ENCODE measurements at places on chromosomes 5 and 9. TPM values are rescaled to one million over a fixed set of nuclear protein-coding genes. Genes with fewer than 3 reads are reported as not detected.

SLC25A2 gene
- 0.42 TPM for total RNA-seq

PCDHGB2 gene
- 0.47 TPM for total RNA-seq

KIF4B gene
- total RNA-seq, result 0.17 TPM

CACNA1B gene
- 0.05 TPM for total RNA-seq

CYLC2 gene
- not detected for total RNA-seq

MYMK gene
- not detected for total RNA-seq

GADD45G gene
- 5.5 TPM for total RNA-seq

UBE2R2 gene
- 13.4 TPM for total RNA-seq

LAMC3 gene
- total RNA-seq, result 5.9 TPM

GLRA1 gene
- total RNA-seq, result not detected

CCDC152 gene
- total RNA-seq, result 0.08 TPM

GPR150 gene
- total RNA-seq, result 0.08 TPM

INSYN2B gene
- 0.33 TPM for total RNA-seq

MEF2C gene
- 9.5 TPM for total RNA-seq

PLAC8L1 gene
- total RNA-seq, result not detected

- DNase-seq, result no peak
These were observed 27.6 kb downstream of the CEP72 start for GRCh38 chr5:639584-640213.

GRCh38 chr9:1748407-1748806 is 266.7 kb upstream of the SMARCA2 start:
- no peak for DNase-seq

- no peak for DNase-seq
These were observed 297.9 kb upstream of the PTGER4 start for GRCh38 chr5:40381676-40382363.

- DNase-seq, result no peak
These were observed 209.5 kb downstream of the TSSK1B start for GRCh38 chr5:113225259-113225658.

- no peak for DNase-seq
These were observed 31.4 kb upstream of the MSX2 start for GRCh38 chr5:174692982-174693422.

DNA sequence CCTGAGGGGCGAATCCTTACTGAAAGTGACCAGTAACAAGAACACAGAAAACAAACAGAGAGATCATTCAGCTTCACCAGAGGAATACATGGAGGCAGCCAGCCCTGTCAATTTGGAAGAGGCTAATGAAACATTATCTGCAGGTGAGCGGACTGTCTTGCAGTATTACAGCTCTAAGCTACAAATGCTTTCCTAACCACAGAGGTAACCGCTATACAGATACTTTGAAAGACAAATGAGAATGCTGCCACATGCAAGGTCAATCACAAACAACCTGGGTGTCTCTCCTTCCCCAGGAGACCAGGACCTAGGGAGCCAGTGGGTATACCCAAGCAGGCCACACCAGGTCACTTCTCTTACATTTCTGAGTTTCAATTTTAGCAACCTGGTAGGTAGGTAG is 30.2 kb downstream of the EFNA5 start:
- no peak for DNase-seq

GRCh38 chr5:40486437-40487275 is 193.1 kb upstream of the PTGER4 start:
- no peak for DNase-seq

GRCh38 chr5:157941616-157942015 is 82.7 kb upstream of the CLINT1 start:
- DNase-seq, result no peak

DNA sequence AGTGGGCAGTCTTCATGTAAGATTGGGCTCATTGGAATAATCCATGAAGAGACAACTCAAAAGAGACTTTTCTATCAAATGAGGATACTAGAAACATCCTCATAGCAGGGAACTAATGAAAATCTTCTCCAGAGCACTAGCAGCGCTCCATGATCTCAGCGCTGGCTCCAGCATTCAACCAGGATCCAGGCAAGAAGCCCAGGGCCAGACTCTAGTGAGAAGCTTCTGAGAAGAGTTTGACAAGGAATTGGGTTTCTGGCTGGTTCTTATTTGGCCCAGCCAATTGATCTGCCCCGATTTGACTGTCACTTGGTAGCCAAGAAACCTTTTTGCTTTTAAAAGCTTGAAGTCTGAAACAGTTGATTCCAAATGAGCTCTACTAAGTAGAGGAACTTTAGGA is 60.1 kb downstream of the AOPEP start:
- no peak for DNase-seq

- DNase-seq, result no peak
These were observed 81.0 kb upstream of the PALM2AKAP2 start for GRCh38 chr9:109699019-109699418.

GRCh38 chr9:111919875-111920274 is 23.3 kb downstream of the UGCG start:
- DNase-seq, result no peak

GRCh38 chr5:114657342-114658130 is 295.7 kb downstream of the KCNN2 start:
- DNase-seq, result no peak

- no peak for DNase-seq
These were observed 37.9 kb upstream of the PPP2CA start for GRCh38 chr5:134263801-134264200.

GRCh38 chr9:134641990-134642384 is 384 bp downstream of the COL5A1 start:
- DNase-seq, result no peak

- no peak for DNase-seq
These were observed 72.7 kb downstream of the CERT1 start for GRCh38 chr5:75438722-75439121.

DNA sequence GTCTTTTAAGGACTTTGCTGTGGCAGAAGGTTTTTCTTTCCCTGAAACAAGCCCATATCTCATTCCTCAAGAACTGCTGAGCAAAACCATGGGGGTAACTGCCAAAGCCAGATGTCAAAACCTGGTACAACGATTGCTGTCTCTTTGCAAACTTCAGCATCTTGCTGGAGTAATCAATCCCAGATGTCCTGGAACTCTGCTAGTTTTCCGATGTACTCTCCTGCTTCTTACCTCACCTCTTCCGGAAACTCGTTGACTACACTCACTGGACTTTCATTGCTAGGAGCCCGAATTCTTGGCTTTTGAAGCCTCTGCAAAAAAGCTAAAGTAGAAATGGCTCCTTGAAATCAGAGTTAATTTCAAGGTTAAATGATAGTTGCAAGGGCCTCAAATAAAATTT is 23.3 kb downstream of the RAD1 start:
- no peak for DNase-seq

DNA sequence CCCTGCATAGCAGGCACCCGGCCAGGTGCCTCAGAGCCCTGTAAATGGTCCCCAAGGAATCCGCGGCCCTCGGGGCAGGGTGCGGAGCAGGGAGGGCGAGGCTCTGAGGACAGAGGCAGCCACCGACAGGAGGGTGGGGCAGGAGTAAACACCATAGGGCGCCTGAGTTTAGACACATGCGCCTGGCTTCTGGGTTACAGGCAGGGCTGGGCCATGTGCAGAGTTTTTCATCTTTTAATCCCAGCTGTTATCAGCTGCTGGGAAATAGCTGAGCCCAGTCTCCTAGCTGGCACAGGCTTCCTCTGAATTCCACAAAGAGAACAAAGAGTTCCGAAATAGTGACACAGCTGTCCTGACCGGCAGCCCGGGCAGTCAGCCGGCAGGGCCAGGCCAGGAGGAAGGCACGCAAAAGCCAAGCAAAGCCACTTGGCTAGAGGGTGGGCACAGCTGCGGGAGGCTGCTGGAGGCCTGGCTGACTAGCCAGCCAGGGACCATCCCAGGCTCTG is 98.9 kb upstream of the PHYKPL start:
- DNase-seq, result no peak

- no peak for DNase-seq
These were observed 130.0 kb downstream of the C9orf152 start for GRCh38 chr9:110077925-110078324.

GRCh38 chr5:126881821-126882600 is 105.1 kb downstream of the LMNB1 start:
- no peak for DNase-seq

DNA sequence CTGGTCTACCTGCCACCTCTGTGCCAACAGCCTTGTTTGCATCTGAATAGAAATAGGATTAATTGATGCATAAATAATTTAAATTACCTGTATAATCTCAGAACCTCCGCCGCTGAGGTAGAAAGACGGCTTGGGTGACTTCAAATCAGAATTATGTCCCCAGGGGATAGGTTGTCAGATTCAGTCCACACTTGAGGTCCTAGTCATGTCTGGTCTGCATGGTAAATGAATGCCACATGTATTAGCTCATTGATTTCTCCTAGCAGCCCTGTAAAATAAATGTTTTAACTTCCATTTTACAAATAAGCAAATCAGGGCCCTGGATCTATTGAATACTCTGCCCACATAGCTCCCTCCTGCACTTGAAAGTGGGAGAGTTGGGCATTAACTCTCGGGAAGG is 368.0 kb upstream of the WWC1 start:
- DNase-seq, result no peak

DNA sequence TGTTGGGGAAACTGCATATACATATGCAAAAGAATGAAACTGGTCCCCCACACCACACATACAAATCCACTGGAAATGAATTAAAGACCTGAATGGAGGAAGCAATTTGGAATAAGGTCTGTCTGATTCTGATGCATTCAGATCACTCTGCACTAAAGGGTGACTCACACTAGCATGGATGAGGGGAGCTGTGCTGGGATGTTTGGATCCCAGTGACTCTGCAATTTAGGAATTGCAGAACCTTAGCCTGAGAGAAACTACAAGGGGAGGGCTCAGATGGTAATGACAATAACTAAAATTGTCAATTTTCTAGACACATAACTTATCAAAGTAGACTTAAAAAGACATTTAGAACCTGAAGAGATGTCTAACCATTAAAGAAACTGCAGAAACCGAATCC is 312.0 kb downstream of the CDK5RAP2 start:
- no peak for DNase-seq

GRCh38 chr5:14153932-14154731 is 11.0 kb downstream of the TRIO start:
- no peak for DNase-seq

- no peak for DNase-seq
These were observed 28.7 kb upstream of the BARX1 start for GRCh38 chr9:93983875-93984274.

GRCh38 chr5:158543539-158544387 is 556.0 kb downstream of the EBF1 start:
- no peak for DNase-seq

GRCh38 chr5:176754376-176754973 is 55.9 kb upstream of the UNC5A start:
- no peak for DNase-seq

DNA sequence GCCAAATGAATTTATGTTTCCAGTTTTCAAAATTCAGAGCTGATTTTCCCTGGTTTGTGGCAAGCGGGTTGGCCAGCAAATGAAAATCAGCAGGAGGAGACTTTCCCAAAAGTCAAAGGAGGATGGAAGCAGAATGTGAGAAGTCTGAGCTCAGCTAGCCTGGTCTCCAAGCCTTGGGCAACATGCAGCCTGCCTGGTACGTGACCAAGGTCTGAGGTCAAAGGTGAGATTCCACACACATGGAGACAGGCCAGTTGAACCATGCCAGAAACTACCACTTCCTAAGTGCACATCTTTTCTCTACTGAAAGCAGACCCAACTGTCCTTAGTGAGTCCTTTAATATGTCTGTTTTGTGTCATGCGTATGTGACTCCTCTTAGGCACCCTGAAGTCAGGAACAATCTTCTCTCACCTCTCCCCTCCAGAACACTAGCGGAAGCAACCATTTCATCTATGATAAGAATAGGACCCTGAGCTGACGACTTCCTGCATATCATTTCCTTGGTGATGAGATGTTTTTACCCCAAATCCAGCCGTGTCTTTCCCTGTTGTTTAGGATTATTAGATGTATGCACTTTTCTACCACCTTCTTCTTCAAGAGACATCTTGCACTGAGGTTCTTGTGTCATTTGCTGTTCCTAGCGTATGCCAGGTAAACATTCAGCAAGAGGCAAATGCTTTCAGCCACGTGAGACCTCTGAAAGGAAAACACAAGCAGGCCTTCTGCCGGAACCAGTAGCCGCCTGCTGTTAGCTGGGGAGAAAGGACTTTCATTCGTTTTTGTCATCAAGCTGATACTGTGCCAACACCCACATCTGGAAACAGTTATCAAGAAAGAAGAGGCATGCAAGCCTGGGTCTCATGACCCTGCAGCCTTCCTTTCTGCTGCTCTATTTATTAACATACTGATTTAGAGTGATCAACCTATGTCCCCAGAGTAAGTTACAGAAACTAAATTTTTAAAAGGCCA is 9.7 kb upstream of the TGFBI start:
- no peak for DNase-seq

GRCh38 chr5:131373265-131373664 is 109.4 kb downstream of the CDC42SE2 start:
- no peak for DNase-seq

Measured in liver (tissue), 10 donors.